Activated CD4-positive, alpha-beta T cell treated with anti-CD3 and anti-CD28 coated beads, Interleukin-2, amount 10 ng/mL, durations not matched to agents 24 days and 14 days (primary cell): ENCODE measurements at places on chromosomes 3 and 15.

- DNase-seq = no peak
Measured at GRCh38 chr3:138227650-138228049, 40.5 kb downstream of the ARMC8 start.

DNA sequence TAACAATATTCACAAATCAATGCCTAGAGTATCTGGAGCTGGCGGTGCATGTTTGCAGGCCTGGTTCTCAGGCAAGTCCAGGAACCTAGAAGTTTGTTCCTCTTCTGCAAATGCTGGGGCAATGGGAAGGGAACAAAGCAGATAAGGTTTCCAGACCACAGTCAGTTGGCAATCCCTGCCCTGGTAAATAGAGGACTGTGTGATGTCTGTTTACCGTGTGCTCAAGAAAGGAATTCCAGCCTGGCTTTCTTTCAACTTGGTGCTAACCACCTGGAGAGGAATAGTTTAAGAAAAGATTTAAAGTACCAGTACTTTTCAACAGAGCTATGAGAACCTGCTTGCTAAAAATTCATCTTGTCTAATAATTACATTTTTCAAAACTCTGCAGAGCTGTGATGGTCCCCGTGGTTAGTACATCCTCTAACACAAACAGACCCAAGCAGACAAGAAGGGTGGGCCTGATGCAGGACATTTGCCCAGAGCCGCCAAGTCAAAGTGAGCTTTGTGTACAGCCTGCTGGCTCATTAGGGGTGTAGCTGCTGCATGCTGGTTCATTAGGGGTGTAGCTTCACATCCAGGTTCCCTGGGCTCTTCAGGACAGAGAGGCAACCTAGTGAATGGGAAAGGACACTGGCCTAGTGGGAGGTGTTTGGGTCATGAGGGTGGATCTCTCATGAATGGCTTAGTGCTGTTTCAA, 220.5 kb downstream of the SQOR start:
- DNase-seq = no peak

DNA sequence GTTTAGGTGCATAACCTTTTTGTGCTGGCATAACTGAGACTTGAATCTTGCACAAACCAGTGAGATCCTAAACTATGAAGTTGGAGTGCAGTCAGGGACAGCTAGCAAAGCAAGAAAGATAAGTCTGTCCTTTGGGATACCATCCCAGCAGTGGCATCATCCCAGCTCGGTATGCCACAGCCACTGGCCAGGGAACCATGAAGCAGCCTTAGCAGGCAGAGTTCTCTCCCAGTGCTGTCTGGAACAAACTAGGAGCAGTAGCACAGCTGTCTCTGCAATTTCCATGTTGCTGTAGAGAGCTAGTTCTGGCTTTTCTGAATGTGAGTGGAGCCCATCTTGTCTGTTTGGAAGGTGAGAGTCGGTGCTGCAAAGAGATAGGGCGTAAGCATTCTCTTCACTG, 130.3 kb downstream of the DTWD1 start:
- DNase-seq = no peak

GRCh38 chr3:72820415-72820814, 27.8 kb downstream of the SHQ1 start:
- no peak for DNase-seq

DNA sequence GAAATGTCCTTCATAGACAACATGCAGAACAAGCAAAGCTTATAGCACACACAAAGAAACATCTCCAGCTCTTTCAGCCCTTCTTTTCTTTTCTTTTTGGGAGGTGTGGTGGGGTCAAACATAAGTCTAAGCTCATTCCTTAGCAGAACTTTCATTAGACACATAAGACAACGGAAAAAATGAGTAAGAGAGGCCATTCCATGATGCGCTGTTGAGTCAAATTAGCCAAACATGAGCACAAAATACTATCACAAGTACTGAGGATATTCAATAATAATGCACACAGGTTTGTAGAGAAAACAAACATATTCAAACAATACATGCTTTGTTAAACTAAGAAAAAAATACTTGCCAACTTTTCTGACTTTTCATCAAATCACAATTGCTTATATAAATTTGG, 83.0 kb downstream of the PLOD2 start:
- no peak for DNase-seq

GRCh38 chr3:161689584-161690298, 193.1 kb downstream of the OTOL1 start:
- no peak for DNase-seq

DNA sequence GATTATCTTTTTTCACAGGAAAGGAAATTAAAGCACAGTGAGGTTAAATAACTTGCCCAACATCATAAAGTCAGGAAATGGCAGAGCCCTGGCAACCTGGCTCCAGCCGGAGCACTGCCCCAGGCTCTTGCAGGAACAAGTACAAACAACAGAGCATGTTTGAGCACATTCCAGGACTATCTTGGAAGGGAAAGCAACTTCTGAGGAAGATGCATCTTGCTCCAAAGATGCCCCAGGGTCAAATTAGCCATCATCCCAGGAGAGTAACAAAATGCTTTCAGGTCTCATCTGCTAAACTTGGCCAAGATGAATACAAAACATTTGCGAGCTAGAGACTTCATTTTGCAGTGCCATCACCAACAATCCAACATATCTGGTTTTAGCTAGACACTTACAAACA, 162.4 kb upstream of the LRRN1 start:
- no peak for DNase-seq

DNA sequence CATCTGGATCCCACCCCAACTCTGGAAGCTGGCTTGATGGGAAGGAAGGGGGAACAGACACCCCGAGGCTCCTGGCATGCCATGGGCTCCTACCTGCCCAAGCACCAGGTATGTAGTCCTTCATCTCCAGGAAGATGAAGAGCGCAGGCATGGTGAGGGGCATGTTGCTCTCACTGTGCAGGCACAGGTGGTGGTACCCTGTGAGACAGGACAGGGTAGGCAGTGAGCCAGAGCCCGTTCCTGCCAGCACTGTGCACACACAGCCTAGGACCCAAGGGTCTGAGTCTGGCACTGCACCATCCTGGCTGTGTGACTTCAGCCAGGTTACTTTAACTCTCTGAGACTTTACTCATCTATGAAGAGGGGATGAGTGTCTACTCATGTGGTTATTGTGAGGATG, 9.4 kb upstream of the ANKRD63 start:
- no peak for DNase-seq

- no peak for DNase-seq
Measured at GRCh38 chr15:30905821-30906220, 2.1 kb downstream of the FAN1 start.

GRCh38 chr3:29694331-29694730, 413.5 kb downstream of the RBMS3 start:
- no peak for DNase-seq

- no peak for DNase-seq
Measured at GRCh38 chr3:45923755-45924154, 19.5 kb upstream of the CXCR6 start.

GRCh38 chr15:37789881-37790280, 144.6 kb upstream of the TMCO5A start:
- no peak for DNase-seq

- no peak for DNase-seq
Measured at GRCh38 chr3:117688583-117688982, 979.0 kb downstream of the TUSC7 start.

GRCh38 chr15:54829821-54830220, 366.9 kb downstream of the RSL24D1 start:
- no peak for DNase-seq

DNA sequence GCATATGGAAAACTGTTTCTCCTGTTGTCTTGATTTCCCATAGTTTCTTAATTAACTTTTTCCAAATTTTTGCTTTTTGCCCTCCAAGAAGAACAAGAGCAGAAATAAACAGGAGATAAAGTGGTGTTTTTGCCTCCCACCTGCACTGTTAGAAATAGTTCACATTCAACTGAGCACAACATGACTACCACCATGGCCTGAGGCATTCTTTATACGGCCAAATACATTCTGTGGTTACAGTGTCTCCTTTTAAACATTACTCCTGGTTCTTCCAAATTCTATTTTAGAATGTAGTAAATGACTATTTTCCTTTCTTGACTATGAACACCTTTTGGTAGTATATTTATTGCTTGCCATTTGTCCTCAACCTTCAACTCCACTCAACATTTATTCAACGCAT, 98.5 kb downstream of the LARS2 start:
- DNase-seq = no peak

GRCh38 chr15:91541286-91541685, 312.2 kb upstream of the SLCO3A1 start:
- DNase-seq = no peak

DNA sequence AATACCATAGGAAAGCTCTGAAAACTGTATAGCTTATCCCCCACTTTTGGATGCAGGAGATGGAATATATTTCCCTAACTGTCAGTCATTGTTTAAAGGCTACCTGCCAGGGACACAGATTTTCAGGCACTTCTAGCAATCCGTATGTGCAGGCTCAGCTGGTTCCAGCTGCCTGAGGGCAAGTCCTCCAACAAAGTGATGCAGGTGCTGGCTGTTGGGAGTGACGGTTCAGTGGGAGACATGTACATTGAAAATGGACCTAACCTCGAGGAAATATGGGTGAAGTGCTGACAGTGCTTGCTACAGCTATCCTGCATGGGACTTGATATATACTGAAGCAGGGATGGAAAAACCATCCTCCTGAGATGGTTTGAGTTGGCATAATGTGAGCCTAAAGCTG, 153.1 kb upstream of the GAP43 start:
- DNase-seq = no peak

- no peak for DNase-seq
Measured at GRCh38 chr15:94677202-94677790, 445.9 kb downstream of the MCTP2 start.

DNA sequence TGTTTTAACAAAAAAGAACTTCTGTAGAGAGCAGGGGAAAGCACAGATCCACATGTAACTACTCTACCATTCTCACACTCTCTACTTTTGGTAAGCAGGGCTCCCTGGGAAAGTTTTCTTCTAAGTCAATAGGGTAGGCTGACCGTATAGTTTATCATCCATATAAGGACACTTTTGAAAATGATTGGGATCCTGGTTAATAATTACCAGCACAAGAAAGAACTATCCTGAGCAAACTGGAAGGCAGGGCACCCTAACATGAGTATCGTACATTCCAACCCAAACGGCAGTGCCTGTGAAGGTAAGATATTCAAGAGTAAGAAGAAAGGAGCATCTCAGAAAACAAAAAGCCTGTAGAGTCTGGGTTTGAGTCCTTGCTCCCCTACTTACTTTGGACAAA, 22.1 kb downstream of the SUSD5 start:
- no peak for DNase-seq

- DNase-seq = no peak
Measured at GRCh38 chr3:160686955-160687535, 10.1 kb downstream of the ARL14 start.

DNA sequence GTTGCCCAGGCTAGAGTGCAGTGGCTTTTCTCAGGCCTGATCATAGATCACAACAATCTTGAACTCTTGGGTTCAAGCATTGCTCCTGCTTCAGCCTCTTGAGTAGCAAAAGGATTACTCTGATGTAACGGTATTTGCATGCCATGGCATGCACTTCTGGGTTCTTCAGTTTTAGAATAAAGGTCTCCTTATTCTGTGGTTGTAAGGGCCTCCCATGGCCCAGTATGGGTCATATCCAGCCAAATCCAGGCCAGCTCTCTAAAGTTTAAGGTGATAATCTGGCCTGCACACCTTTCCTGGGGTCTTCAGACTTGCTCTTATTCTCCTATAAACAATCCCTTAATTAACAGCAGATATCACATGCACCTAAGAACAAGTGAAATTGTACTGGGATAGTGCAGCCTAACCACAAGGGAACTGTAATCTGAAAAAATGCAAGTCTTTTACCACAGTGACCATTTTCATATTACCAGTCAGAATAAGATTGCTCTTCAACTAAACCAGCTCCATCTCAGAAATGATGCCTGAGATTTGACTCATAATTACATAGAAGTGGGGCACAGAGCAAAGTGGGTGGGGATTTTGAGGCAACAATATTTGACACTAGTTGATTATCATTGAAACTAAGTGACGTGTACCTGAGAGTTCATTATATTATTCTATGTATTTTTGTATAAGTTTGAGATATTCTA, 25.4 kb downstream of the COMMD2 start:
- DNase-seq = no peak

DNA sequence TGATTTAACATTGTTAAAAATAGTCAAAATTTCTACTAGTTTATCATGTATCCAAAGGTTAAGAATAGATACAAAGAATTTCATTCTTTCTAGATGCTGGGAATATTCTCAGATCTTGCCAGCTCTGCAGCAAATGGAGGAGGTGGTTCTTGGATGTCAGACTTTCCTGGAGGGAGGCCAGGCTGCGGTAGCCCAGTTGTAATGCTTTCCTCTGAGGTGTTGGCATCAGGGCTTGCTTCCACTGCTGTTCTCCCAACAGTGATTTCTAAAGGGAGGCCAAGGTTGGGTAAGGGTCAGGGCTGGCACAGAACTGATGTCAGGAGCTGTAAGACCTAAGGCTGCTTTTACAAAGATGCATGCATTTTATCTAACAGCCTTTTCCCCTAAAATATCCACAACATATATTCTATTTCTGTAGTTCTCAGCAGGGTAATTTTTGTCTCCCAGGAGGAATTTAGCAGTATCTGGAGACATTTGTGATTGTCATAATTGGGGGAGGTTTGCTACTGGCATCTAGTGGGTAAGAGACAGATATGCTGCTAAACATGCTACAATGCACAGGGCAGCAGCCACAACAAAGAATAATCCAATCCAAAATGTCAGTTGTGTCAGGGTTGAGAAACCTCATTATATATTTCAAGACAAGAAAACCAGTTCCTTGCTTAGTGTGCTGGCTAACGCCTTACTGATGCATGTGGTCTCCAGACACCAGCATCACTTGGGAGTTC, 42.0 kb upstream of the SPTSSB start:
- DNase-seq = no peak

DNA sequence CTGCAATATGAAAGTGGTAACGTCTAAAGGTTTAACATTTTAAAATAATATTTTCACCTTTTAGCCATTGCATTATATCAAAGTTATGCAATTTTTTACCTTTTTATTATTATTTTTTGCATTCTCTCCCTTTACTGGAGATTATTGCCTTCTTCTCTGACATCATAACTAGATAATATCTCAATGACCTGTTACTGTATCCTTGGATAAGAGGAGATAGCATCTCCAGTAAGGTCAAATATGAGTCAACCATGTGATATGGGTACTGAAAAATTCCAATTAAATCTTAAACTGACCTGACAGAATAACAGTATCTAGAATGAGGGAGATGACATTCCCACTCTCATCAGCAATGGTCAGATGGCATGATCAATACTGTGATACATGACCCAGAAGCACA, 108.3 kb downstream of the ZBTB20 start:
- DNase-seq = no peak

GRCh38 chr3:123344175-123344906, 104.5 kb downstream of the ADCY5 start:
- DNase-seq = peak; percentile 59
